RPMI7951 (cell line): ENCODE measurements at places on chromosomes 3 and 15. TPM values are rescaled to one million over a fixed set of nuclear protein-coding genes. Genes with fewer than 3 reads are reported as not detected.

DNA sequence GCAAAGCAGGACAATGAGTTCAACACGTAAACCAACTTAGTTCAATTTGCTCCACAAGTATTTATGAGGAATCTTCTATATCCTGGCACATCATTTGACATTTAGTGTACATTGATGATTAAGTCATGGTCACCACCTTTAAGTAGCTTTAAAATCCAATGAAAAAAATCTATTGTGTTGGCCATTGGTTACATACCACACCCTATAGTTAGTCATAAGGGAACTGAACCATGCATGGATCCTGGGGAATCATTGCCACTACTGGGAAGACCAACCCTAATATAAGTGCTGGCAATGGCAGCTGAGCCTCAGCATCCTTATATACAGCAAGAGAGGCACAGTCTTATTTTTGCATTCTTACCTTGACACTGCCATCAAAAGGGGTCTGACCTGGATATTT is 502.5 kb downstream of the MECOM start:
- DNase-seq: no peak

- no peak for DNase-seq
Observed at GRCh38 chr3:17044855-17045254, 160.1 kb downstream of the PLCL2 start.

- DNase-seq: no peak
Observed at GRCh38 chr3:171156401-171157010, 130.0 kb upstream of the SLC2A2 start.

DNA sequence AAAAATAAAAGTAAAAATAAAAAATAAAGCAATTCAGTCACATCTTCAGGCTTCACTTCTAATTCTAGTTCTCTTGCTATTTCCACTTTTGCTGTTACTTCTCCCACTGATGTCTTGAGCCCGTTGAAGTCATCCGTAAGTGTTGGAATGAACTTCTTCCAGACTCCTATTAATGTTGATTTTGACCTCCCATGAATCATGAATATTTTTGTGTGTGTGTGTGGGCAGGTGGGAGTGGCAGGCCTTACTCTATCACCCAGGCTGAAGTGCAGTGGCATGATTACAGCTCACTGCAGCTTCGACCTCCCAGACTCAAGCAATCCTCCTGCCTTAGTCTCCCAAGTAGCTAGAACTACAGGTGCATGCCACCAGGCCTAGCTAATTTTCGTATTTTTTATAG is 10.7 kb downstream of the USP4 start:
- DNase-seq: no peak

DNA sequence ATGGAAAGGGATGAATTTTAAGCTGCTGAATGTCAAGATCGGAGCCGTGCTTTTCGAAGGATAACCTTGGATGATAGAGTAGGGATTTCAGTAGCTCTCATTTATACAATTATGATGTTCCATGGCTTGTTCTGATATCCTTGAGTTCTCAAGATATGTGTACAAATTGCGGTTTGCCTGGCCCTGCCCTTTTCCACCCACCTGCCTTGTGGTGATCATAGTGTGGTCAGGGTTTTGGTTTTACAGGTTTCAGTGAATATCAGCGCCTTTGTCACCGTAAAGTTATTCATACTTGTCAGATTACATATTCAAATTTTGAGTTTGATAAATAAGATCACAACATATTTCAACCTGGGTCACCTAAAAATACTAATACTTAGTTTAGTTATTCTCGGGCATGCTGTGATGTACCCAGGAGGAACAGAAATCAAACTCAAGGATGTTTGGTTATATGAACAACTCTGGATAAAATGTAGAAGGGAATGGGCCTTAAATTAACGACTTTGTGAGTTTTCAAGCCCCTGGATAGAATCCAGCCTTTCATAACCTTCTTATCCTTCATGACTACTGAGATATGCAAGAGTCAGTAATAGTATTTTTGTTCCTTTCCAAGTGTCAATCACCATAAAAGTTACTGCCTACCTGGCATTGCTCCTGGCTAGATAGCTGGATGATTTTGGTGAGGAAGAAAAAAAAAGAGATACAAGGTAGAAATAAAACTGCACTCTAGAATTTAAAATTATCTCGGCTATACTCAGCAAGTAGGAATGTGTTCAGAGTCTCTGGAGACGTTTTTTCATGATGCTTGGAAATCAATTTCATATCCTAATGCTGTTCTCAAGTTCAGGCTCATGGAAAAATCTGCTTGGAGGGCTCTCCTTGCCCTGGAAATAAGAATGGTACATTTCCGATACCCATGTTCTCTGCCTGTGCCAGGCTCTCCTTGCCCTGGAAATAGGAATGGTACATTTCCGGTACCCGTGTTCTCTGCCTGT is 209.2 kb upstream of the TPRG1 start:
- no peak for DNase-seq

DNA sequence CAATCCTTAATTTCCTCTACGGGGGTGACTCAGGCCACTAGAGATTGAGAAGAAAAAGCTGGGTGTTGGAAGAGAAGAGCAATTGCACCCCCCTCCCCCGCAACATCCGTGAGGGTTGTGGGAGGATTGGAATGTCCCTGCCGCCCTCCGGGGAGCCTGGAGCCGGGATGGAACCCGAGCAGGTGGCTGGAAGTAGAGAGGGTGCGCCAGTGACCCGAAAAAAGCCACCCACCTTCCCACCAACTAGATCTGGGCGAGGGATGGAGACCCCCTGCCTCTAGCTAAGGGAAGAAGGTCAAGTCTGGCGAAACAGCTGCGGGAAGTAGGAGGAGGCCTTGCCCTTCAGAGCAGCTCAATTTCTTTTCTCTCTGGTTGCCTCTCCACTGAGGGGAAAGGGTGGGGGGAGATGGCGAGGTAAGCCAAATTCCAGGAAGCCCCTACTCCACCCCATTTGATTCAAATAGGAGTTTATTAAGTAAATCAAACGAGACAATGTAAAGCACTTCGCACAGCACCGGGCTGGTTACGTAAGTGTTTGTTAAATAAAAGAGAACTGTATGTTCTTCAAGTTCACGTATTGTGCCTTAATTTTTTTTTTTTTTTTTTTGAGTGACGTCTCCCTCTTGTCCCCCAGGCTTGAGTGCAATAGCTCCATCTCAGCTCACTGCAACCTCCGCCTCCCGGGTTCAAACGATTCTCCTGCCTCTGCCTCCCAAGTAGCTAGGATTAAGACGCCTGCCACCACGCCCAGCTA is 1.1 kb upstream of the WWTR1 start:
- peak; percentile 91 for DNase-seq

- no peak for DNase-seq
Observed at GRCh38 chr15:63538876-63539275, 34.5 kb downstream of the USP3 start.

DNA sequence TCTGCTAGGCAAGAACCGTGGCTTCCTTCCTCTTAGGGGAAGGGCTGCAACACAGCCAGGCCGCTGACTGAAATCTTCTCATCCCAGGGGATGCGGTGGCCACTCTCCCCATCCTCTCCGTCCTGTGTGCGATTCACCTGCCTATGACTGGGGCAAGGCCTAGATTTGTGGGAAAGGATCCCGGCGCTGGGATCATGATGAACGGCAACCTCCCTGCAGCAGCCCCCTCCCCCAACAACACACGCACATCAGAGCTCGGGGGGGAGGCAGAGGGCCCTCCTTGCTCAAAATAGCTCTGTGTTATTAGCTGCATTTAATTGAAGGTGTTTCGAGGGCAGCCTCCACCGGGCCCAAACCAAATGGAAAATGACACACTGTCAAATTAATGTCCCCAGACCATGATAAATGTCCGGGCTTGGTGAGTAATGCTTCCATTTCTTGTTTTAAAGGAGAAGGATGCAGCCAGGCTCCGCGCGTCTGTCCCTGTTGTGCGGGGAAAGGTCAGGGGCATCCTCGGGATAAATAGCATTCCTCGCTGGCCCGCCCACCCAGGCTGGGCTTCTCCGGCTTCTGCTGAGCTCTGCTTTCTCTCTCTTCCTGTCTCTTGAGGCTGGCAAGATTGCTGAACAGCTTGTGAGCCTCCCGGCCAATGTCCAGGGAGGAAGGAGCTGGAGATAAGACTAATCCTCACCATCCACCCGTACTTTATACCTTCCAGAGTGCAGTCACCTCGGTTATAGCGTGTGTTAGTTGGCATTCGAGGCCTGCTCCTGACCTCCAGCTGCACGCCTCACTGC is 56.4 kb upstream of the TLE3 start:
- peak; percentile 24 for DNase-seq

GRCh38 chr3:179463319-179463718 is 12.0 kb upstream of the GNB4 start:
- no peak for DNase-seq

DNA sequence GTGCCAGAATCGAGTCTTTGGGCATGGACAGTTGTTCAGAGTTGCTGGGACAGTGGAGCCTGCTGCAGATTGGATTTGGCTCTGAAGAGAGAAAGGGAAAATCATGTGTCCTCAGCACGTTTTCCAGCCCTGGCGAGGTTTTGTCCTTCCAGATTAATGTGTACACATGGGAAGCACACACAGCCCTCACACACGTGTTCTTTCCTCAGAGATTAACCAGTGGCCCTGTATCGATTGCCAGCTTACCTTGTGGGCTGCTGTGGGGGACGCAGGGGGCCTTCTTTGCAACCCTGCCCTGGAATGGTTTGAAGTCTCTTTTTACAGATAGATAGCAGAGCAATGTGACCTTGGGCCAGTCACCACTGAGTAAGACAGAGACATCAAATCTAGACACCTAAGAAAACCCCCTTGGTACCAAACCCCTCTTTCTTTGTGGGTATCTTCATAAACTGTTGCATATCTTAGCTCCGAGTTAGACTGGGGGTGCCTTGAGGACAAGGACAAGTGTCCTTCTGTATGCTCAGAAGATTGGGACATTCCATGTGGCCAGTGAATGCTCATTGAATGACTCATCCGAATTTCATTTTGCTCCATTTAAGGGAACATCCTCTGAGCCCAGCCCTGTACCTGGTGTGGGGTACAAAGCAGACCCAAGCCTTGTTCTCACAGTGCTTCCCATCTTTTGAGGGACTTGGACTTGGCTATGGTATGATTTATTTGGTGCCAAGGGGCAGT is 48.0 kb downstream of the SMAD6 start:
- peak; percentile 54 for DNase-seq

- DNase-seq: no peak
Observed at GRCh38 chr15:42069496-42070278, 24.7 kb downstream of the PLA2G4D start.

DNA sequence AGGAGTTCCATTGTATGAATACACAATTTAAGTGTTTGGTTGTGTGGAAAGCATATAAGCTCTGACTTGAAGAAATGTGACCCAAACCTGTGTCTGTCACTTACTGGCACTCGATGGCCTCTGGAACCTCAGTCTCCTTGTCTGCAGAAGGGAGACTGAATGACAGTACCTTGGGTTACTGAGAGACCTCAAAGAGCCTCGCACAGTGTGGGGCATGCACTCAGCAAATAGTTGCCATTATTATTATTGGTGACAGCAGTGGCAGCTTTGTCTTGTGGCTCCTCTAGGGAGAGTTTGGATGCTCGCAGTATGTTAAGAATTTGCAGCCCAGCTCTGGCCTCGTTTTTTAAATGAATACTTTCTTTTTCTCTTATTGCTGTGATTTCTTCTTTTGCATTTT is 43.4 kb downstream of the EEFSEC start:
- no peak for DNase-seq

DNA sequence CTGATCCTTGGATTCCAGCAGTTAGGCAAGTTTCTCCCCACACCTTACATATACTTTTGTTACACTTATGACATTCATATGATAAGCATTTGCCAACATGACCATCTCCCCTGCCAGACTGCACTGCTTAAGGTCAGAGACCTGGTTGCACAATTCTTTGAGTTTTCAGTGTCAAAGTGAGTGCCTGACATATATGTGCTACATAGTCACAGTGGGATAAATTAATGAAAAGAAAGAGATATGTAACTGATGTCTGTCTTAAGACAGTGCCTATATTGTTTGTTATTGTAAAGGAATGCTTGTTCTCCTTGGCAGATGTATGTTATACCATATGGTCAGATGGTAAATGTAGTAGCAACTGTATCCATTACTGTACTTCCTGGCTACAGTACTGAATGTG is 3.5 kb upstream of the DCUN1D1 start:
- DNase-seq: no peak

DNA sequence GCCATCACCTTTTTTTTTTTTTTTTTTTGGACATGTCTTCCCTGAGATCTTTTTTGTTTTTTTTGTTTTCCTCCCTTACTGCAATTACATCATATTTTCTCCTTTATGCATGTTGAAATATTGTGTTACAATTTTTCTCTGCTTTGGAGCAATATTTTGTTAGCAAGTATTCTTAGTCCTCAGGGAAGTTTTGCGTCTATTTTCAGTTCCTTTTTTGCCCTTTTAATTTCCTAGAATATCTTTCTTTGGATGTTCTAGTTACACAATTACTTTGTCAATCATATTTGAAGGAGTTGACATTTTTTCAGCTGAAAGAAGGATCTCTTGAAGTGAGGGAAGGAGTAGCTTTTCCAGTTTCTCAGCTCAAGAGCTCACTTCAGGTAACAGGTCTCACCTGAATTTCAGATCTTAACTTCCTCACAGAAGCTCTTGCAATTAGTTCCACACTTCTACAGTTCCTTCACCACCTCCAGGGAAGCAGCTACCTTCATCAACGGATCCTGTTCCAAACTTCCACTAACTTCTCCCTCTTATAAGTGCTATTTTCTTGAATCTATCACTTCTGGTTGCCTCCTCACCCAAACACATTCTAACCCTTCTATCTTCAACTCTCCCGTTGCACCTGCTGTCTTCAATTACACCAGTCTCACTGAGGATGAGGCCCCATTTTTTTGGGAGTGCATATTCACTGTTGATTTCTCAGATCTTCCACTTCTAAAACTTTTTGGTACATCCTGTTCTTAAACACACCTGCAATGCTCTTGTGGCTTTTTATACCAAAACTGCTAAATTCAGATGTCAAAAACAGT is 57.8 kb upstream of the CPOX start:
- DNase-seq: no peak

- DNase-seq: no peak
Observed at GRCh38 chr3:191197761-191198306, 1.2 kb upstream of the OSTN start.

- peak; percentile 55 for DNase-seq
Observed at GRCh38 chr3:70982284-70982683, 601.2 kb downstream of the FOXP1 start.

The ADGRG7 gene
- not detected in 2 replicates for total RNA-seq

The ILDR1 gene
- total RNA-seq: not detected in 2 replicates

The GNAT1 gene
- not detected in 2 replicates for total RNA-seq

The GREM1 gene
- 68.1 and 79.4 TPM in 2 replicates for total RNA-seq

The TNFSF10 gene
- total RNA-seq: 8.3 and 11.7 TPM in 2 replicates

The SLC12A1 gene
- 0.10 TPM in 1 of 2 replicates, not detected in the other for total RNA-seq

The GRM2 gene
- total RNA-seq: 0.10 and 0.12 TPM in 2 replicates

The AMOTL2 gene
- total RNA-seq: 13.1 and 15.1 TPM in 2 replicates
